ENCODE measurements at places on chromosomes 7 and 10.

- no peak for DNase-seq
Observed at GRCh38 chr7:106767498-106768323, 97.4 kb upstream of the PIK3CG start.

- no peak for DNase-seq
Observed at GRCh38 chr7:1725766-1726630, 55.9 kb downstream of the ELFN1 start.

DNA sequence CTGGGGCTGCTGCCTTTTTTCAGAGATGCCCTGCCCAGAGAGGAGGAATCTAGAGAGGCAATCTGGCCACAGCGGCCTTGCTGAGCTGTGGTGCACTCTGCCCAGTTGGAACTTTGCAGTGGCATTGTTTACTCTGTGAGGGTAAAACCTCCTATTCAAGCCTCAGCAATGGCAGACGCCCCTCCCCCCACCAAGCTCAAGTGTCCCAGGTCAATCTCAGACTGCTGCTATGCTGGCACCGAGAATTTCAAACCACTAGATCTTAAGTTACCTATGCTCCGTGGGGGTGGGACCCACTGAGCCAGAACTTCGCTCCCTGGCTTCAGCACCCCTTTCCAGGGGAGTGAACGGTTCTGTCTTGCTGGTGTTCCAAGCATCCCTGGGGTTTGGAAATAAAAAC lies 77.2 kb downstream of the EXOC4 start:
- DNase-seq = no peak

- no peak for DNase-seq
Observed at GRCh38 chr10:76358743-76359395, 927.4 kb downstream of the LRMDA start.

GRCh38 chr7:157011333-157012112 lies 1.1 kb upstream of the MNX1 start:
- DNase-seq = no peak

DNA sequence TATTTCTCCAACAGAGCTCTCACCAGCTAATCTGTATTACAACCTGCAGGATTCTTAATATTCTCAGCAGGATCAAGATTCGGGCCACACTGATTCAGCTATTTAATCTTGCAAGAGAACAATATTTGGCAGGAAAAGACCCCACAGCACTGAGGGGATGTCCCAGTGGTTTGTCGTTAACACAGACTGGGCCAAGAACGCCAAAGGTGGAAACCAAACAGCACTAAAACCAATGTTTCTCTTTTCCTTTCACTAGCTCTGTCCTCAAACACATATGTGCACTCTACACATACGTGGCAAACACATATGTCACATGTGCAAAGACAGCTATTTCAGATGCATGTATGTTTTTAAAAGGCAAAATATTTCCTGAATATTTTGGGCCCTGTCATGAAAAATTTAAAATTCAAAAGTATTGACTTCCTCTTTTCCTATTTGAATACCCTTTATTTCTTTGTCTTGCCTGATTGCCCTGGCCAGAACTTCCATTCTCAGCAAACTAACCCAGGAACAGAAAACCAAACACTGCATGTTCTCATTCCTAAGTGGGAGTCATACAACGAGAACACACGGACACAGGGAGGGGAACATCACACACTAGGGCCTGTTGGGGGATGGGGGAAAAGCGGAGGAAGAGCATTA lies 51.7 kb upstream of the NEBL start:
- DNase-seq = no peak

- DNase-seq = no peak
Observed at GRCh38 chr7:132295175-132295574, 281.1 kb downstream of the PLXNA4 start.
